ENCODE measurements at places on chromosomes 16 and 17. TPM values are rescaled to one million over a fixed set of nuclear protein-coding genes. Genes with fewer than 3 reads are reported as not detected.

The CCL17 gene
- total RNA-seq, result not detected

DNA sequence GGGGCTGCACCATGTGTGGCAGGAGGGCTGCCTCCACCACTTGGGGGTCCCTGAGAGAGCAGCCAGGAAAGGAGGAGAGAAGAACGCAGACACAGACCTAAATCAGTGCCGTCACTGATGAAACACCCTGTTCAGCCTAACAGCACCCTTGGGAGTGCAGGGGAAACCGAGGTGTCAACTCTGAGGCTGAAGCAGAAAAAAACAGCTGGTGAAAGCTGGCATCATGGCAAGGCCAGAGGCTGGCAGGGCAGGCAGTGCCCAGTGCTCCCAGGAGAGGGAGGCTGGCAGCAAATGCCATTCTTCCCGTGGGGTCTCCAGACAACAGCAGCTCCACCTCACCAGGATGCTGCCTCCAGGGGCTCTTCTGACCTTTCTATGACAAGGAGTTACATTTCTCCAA is 23.1 kb downstream of the SPHK1 start:
- DNase-seq, result no peak

The SMIM36 gene
- total RNA-seq, result not detected

The CMTR2 gene
- total RNA-seq, result 57.1 TPM

The TEKT5 gene
- 0.32 TPM for total RNA-seq

- DNase-seq, result no peak
These were observed 1.2 kb downstream of the STAT5B start for GRCh38 chr17:42274812-42275526.

DNA sequence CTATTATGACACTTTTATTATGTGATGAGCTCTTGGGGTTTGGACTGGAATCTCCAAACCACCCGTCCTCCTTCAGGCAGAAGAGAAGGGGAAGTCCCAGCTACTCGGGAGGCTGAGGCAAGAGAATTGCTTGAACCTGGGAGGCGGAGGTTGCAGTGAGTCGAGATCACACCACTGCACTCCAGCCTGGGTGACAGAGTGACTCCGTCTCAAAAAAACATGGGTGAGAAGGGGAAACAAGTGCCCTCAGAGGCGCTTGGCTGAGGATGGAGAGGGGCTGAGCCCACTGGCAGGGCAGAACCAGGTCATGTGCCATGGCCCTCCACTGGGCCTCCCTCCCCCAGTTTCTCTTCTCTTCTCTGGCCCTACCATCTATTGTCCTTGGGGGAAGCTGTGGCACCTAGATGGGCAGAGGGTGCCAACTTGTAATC is 120.9 kb upstream of the SMURF2 start:
- DNase-seq, result no peak
